ENCODE measurements at places on chromosomes 16 and 17.

- no peaks in the 10 kb centered on the region for H3K4me1 ChIP-seq
- H3K27ac ChIP-seq, result no peak overlapping the region
- no peak overlapping the region for H3K4me3 ChIP-seq
- H3K27me3 ChIP-seq, result peaks cover 50% of the 10 kb centered on the region
- DNase-seq, result no peak
- no peaks in the 10 kb centered on the region for H3K36me3 ChIP-seq
Observed at GRCh38 chr17:48219617-48220016, 112.1 kb downstream of the SNX11 start.

DNA sequence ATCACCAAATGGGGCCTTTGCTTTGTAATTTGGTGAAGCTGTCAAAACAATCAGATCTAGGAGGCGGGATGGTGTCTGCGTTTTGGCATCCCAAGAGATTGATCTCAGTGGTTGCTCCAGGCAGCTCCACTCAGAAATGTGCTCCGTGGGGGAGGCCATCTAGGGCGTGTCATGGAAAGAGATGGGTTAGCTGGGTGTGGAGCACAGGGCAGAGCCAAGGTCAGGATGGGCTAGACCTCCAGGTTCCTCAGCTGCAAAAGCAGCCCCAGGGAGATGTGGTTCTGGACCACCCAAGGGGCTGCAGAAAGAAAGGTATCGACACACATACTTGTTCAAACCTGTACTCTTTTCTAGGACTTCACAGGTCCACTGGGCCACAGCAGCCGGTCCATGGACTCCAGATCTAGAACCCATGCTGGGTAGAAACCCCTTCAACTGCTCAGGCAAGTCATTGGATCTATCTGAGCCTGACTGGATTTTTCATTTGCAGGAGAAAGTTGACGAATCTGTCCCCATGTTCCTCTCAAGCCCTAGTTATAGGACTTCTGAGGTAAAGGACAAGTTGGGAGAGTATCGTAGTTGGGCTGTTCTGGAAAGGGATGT lies 270.2 kb upstream of the RPL38 start:
- no peak for DNase-seq
- H3K4me1 ChIP-seq, result no peaks in the 10 kb centered on the region
- H3K27ac ChIP-seq, result no peak overlapping the region
- peaks cover 10% of the 10 kb centered on the region for H3K27me3 ChIP-seq
- H3K4me3 ChIP-seq, result no peak overlapping the region
- H3K36me3 ChIP-seq, result no peaks in the 10 kb centered on the region

DNA sequence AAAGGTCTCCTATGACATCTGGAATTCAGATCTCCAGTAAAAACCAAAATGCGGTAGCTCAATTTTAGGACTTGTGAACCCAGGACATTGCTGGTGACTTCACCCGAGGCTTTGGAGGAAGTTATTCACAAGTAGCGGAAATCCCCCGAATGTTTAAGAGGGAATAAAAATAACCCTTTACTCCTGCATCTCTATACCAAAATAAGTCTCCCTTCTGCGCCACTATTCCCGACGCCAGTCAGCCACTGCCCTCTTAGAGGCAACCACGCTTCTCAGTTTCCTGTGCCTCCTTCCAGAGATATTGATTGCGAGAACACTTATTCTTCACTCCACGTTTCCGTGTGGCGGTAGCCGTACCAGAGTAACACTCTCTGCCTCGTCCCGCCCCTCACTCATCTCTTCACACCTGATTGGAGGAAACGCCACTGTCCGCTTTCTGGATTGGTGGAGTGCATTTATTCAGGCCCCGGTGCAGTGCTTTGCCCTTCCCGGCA lies 27.4 kb downstream of the EMP2 start:
- H3K4me3 ChIP-seq, result no peak overlapping the region
- DNase-seq, result no peak
- no peaks in the 10 kb centered on the region for H3K36me3 ChIP-seq
- H3K27me3 ChIP-seq, result peaks cover 3% of the 10 kb centered on the region

DNA sequence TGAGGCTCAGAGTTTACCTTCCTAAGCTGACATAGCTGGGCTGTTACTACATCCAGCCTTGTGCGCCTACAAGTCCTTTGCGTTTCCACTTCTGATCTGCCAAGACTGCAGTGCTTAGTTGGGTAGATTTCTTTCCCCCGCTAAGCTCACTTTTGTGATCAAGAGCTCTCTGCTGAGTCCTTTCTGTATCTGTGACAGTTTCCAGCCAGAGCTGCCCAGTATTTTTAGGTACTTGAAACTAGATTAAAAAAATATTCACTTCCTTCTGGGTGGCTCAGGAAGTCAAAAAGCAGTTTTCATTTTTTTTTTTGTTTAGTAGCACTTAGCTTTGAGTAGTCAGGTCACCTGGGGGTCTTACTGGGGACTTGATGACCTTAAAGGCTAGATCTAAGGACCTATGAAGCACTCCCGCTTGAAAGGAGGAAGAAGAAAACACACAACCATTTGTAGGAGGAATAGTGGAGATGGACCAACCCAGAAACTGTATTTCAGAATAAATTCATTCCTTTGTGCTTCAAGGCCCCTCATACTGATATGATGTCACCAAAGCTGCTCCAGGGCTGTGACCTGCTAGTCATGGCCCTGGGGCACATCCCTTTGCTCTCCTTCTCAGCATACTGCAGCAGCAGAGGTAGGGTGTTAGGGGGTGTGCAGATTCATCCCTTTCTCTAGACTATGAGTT lies 75.6 kb upstream of the HNF1B start:
- no peaks in the 10 kb centered on the region for H3K36me3 ChIP-seq
- peaks cover 3% of the 10 kb centered on the region for H3K4me1 ChIP-seq
- H3K27me3 ChIP-seq, result peaks cover 5% of the 10 kb centered on the region
- no peak overlapping the region for H3K27ac ChIP-seq

DNA sequence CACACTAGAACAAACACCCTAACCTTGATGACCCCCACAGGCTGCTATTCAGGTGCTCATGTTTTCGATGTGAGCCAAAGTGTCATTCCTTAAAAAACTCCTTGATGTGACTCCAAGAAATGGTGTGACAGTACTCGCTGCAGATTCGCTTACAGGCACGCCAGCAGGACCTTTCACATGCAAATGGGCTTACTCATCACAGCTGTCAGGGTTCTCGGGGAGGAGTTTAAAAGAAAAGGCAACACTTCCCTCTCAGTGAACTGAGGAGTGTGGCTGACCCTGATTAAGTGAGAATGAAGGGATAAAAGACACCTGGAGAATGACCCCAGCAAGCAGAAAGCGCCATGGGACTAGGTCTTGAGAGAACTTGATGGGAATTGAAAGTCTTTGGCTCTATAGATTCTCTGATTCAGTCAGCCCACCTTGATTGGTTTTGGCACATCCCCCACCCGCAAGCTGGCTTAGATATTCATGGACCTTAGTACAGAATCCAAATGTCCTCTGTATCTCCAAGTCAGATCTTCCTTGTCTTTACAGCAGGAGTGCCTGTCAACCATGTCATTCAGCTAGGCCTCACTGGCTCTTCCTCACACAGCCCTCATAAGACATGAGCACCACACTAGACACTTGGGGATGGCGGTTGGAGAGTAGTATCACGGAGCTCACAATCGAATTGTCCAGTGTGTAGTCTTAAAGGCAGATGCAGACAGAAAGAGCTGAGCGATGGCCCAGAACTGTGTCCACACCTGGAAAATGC lies 82.6 kb downstream of the HIC1 start:
- no peak overlapping the region for H3K27ac ChIP-seq
- DNase-seq, result no peak
- no peaks in the 10 kb centered on the region for H3K27me3 ChIP-seq
- H3K4me3 ChIP-seq, result no peak overlapping the region
- H3K36me3 ChIP-seq, result peaks cover 10% of the 10 kb centered on the region

GRCh38 chr17:6940186-6940649 lies 55.6 kb upstream of the ALOX12 start:
- H3K36me3 ChIP-seq, result peaks cover 4% of the 10 kb centered on the region
- no peak overlapping the region for H3K27ac ChIP-seq
- no peak overlapping the region for H3K4me3 ChIP-seq
- H3K27me3 ChIP-seq, result no peaks in the 10 kb centered on the region

DNA sequence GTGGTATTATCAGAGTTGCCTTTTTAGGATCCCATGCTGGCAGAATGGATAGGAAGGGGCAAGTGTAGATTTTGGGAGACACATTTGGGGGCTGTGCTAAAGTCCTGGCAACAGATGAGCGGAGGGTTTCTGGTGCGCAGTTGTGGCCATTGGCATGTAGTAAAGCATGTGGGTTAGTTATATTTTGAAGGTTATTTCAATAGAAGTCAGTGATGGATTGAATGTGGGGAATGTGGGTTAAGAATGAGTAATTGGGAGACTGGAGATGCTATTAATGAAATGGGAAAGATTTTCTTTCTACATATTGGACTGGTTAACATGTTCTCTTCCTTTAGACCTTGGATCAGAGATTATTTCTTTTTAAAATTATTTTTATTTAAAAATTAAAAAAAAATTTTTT lies 10.0 kb downstream of the DUS2 start:
- H3K27ac ChIP-seq, result no peak overlapping the region
- 0 out of 2 replicates have a peak, but pooled peaks cover 3% of the 10 kb centered on the region for H3K36me3 ChIP-seq
- H3K27me3 ChIP-seq, result no peaks in the 10 kb centered on the region
- no peaks in the 10 kb centered on the region for H3K4me1 ChIP-seq
- H3K4me3 ChIP-seq, result no peak overlapping the region

DNA sequence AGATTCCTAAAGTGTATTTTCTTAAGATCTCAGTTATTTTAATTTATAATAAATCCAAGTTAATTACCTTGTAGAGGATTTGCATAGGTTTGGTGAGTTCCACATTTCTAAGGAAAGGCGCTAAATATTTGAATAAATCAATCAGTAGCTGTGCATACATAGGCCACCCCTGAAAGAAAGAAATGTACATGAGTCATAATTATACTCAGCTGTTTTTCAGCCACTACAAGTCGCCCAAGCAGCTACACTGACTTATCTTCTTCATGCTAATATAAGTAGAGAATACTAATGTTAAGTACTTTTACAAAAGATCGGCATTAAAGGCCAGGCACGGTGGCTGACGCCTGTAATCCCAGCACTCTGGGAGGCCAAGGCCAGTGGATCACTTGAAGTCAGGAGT lies 14.9 kb downstream of the SETD6 start:
- DNase-seq, result no peak
- H3K4me3 ChIP-seq, result no peak overlapping the region
- no peaks in the 10 kb centered on the region for H3K27me3 ChIP-seq

DNA sequence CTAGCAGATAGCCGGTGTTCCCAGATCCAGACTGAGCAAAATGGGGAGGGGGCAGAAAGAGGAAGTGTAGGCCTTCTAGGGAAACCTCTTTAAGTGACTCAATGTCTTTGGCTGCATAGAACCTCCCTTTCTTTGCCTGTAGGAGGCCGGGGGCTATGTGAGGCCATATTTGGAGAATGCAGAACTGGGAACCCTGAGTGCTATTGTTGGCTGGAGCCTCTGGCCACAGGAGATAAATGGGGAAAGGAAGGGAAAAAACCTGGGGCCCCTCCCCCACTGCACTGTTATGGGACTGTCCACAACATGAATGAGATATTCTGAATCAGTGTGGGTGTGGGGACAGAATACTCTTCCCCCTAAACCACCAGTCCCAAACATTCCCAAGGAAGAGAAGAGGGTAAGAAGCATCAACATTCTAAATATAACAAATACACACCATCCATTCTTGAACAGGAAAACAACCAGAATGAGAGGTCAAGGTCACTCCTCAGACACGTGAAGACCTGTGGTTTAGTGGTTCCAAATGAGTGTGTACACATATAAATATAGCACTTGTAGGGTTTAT lies 2.4 kb downstream of the VPS25 start:
- no peak overlapping the region for H3K4me3 ChIP-seq
- no peak overlapping the region for H3K27ac ChIP-seq
- peaks cover 24% of the 10 kb centered on the region for H3K4me1 ChIP-seq
- H3K36me3 ChIP-seq, result peaks cover 52% of the 10 kb centered on the region

GRCh38 chr16:13372421-13372820 lies 471.0 kb downstream of the SHISA9 start:
- H3K4me1 ChIP-seq, result no peaks in the 10 kb centered on the region
- H3K27me3 ChIP-seq, result no peaks in the 10 kb centered on the region
- H3K4me3 ChIP-seq, result no peak overlapping the region
- DNase-seq, result no peak
- no peaks in the 10 kb centered on the region for H3K36me3 ChIP-seq
- no peak overlapping the region for H3K27ac ChIP-seq

GRCh38 chr16:26317885-26318284 lies 626.1 kb downstream of the HS3ST4 start:
- H3K4me3 ChIP-seq, result no peak overlapping the region
- H3K27me3 ChIP-seq, result no peaks in the 10 kb centered on the region
- no peak overlapping the region for H3K27ac ChIP-seq
- DNase-seq, result no peak
- no peaks in the 10 kb centered on the region for H3K36me3 ChIP-seq
- H3K4me1 ChIP-seq, result no peaks in the 10 kb centered on the region

- H3K36me3 ChIP-seq, result no peaks in the 10 kb centered on the region
- DNase-seq, result no peak
- no peak overlapping the region for H3K27ac ChIP-seq
- H3K4me3 ChIP-seq, result no peak overlapping the region
- H3K27me3 ChIP-seq, result no peaks in the 10 kb centered on the region
Observed at GRCh38 chr17:73291260-73291801, 20.5 kb downstream of the CDC42EP4 start.

DNA sequence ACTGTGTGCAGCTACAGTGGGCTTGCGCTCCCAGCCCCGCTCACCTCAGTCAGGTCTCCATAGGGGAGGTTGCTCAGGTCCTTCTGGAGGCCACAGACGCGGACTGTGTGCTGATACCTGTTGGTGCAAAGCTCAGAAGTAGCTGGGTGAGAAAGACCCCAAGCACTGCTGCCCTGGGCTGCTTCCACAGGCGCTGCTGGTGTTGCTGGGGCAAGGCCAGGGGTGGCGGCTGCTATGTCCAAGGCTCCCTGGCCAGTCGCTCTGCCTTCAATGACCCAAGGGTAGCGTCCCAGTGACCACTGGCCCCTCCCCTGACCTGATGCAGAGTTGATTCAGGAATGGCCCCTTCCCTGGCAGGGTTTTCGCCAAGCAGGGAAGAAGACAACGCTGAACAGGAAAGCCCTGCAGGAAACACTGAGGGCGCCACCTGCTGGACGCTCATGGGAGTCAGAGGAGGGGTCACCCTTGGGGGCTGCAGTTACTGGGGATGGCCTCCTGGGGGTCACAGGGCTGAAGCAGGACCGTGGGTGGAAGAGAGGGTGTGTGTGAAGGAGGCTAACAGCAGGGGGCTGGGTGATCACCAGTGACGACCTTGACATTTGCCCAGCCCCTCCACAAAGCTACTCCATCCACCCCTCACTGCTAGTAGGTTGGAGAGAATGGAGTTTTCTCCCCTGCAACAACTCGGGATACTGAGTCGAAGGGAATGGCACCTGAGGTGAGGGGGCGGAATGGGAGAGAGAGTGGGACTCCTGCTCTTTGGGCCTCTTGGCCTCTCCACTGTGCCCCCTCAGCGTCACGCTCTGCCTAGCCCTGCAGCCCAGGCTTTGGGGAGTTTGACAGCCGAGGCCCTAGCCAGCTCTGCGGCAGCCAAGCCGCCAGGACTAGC lies 38.3 kb downstream of the ABCC12 start:
- H3K27ac ChIP-seq, result no peak overlapping the region
- H3K27me3 ChIP-seq, result no peaks in the 10 kb centered on the region
- no peaks in the 10 kb centered on the region for H3K4me1 ChIP-seq
- no peak overlapping the region for H3K4me3 ChIP-seq
- H3K36me3 ChIP-seq, result no peaks in the 10 kb centered on the region

- no peaks in the 10 kb centered on the region for H3K27me3 ChIP-seq
- peaks cover 11% of the 10 kb centered on the region for H3K36me3 ChIP-seq
- no peak overlapping the region for H3K4me3 ChIP-seq
- no peaks in the 10 kb centered on the region for H3K4me1 ChIP-seq
- DNase-seq, result no peak
Observed at GRCh38 chr17:60510031-60510430, 16.0 kb downstream of the APPBP2 start.

Measured in DND-41 (cell line).